Panc1 (cell line): ENCODE measurements at places on chromosomes 2 and 18. TPM values are rescaled to one million over a fixed set of nuclear protein-coding genes. Genes with fewer than 3 reads are reported as not detected.

ST6GAL2 gene
- total RNA-seq: not detected

- no peak for DNase-seq
These were observed 23.4 kb downstream of the SH2D6 start for GRCh38 chr2:85441864-85442263.

SCN3A gene
- total RNA-seq: not detected

NIF3L1 gene
- 37.4 TPM for total RNA-seq

GRCh38 chr2:200625282-200625681 is 39.5 kb downstream of the AOX1 start:
- no peak for DNase-seq

HTR2B gene
- total RNA-seq: not detected

GRCh38 chr18:25010623-25011374 is 341.2 kb downstream of the ZNF521 start:
- DNase-seq: no peak

DNA sequence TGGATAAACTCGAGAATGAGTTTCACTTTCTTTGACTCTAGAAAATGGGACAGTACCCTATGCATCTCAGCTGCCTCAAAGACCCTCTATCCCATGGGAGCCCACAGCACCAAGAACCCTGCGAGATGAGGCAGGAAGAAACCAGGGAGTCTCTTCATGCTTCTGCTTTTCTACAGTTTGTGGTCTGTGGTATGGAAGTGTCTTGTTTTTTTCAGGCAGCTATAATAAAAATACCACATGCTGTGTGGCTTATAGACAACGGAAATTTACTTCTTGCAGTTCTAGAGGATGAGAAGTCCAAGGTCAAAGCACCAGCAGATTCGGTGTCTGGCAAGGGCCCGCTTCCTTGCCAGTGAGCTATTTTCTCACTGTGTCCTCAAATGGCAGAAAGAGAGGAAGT is 257.9 kb downstream of the SUCLG1 start:
- DNase-seq: no peak

DNA sequence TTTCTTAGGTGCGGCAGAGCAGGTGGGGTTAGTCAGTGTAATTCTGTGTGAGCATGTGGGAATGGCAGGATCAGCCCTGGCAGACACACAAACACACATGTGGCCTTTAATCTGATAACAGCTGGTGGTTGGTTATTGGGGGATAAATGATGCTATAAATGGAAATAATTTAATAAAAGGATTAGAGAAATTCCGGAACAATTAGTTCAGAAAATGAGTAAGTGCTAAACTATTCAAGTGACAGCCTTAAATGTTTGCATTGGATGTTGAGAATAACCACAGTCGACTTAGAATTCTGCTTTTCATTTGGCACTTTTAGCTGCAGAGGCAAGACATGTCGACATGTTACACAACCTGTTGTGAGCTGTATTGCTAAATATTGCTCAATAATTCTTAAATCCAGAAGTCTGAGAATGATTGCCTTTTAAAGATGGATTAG is 7.2 kb downstream of the SMYD1 start:
- no peak for DNase-seq

- DNase-seq: no peak
These were observed 16.4 kb downstream of the CEP76 start for GRCh38 chr18:12686100-12686499.

SH3BP4 gene
- 133 TPM for total RNA-seq

DSG1 gene
- not detected for total RNA-seq

DNA sequence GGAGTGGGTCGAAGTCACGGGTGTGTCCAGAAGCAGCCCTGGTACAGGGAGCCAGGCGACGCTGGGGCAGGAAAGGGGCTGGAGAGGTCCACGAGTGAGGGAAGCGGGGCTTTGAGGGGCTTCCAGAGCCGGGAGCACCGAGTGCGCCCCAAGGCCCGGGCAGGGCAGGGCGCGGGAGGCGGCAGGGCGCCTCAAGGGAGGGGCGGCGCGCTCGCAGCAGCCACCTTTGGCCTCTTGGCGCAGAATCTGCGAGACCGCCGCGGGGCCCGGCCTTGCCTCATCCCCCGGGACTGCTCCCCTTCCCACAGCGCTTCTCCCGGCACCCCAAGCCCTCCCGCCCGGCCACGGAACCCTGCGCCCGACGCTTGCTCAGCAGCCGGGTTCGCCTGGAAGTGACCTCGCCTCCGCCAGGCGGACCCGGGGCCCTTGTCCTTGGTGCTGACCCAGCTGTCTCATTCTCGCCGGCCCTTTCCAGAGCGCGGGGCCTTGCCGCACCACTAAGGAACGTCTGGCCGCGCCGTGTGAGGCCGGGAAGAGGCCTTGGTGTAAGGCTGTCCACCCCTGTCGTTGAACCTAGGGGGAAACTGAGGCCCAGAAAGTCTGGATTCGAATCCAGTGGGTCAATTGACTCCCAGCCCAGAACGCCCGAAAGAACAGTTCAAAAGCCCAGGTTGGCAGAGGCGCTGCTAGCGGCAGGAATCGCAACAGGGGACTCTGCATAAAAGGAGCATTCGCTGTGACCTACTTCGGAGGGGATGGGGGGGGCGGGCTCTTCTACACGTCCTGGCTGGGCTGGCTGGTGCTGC is 584 bp upstream of the DNER start:
- DNase-seq: no peak

- DNase-seq: no peak
These were observed 44.3 kb upstream of the FBXO11 start for GRCh38 chr2:47950340-47951301.

C2orf72 gene
- total RNA-seq: 3.2 TPM

- DNase-seq: no peak
These were observed 839 bp upstream of the GPR148 start for GRCh38 chr2:130728007-130728454.

LYPD6 gene
- total RNA-seq: 0.31 TPM

- no peak for DNase-seq
These were observed 261.0 kb downstream of the ARHGAP15 start for GRCh38 chr2:143390171-143390570.

POU3F3 gene
- 0.36 TPM for total RNA-seq

ANKRD30B gene
- total RNA-seq: not detected

- no peak for DNase-seq
These were observed 97.7 kb downstream of the XRCC5 start for GRCh38 chr2:216206821-216207220.

- no peak for DNase-seq
These were observed 22.0 kb downstream of the MYL12B start for GRCh38 chr18:3283908-3284307.

RAB6C gene
- 0.13 TPM for total RNA-seq

DNA sequence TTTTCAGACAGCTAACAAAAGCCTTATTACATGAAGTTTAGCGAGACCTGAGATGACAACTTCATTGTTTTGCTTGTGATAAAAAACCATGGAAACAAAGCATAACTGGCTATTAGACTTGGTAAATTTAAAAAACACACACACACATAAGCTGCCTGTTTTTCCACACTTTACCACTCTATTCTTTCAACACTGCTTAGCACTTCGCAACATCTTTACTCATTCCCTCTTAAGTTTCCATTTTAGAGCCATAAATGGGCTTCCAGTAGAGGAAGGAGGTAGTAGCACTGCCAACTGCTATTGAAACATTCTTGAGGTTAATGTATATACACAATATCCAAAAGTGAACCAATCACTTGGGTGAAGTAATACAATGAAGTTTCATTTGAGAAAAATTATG is 54.1 kb downstream of the BAZ2B start:
- no peak for DNase-seq

GRCh38 chr2:50225021-50225928 is 806.7 kb downstream of the NRXN1 start:
- DNase-seq: no peak

- DNase-seq: no peak
These were observed 15.4 kb downstream of the CEP68 start for GRCh38 chr2:65071499-65072180.

DNA sequence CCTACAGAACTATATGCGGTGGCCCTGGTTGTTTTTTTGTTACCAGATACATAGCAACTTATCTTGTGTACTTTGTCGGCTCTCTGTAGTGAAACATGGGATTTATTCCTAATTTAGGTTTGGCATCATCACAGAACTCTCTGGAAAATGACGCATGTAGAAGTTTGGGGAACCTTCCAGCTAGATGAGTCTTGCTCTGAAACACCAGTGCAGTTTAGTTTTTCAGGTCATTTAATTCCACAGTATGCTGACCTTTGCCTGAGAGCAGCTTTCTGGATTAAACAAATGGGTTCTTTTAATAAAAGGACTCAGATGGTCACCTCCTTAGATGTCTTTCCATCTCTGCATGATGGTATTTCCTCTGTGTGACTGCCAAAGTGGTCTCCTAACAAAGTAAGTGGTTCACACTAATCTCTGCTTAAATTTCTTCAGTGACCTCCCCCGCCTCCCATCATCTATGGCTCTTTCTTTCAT is 39.9 kb downstream of the MYO3B start:
- DNase-seq: no peak

DNA sequence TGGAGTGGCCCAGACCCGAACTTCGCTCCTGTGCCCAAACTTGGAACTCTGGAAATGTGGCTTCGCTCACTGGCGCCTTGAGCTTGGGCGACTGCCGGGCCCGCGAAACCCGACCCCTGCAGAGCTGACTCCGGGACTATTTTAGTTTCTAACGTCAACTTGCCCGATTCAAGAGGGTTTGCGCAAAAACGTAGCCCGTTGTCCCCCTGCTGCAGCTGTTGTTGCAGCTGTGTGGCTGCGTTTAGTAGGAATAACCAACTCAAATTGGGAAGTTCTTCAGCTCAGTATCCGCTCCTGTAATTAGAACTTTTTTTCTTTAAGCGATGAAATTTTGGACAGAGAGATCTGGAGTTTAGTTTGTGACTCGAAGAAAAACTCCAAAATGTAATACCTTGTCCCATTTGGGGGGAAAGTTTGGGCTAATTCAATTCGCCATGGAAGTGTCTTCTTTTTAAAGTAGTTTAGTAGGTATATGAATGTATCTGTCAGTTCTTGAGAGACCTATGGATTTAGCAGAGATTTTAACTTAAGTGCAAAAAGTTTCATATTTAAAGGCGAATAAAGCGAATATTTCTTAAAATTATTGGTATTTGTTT is 559 bp downstream of the MYL12A start:
- DNase-seq: no peak

DNA sequence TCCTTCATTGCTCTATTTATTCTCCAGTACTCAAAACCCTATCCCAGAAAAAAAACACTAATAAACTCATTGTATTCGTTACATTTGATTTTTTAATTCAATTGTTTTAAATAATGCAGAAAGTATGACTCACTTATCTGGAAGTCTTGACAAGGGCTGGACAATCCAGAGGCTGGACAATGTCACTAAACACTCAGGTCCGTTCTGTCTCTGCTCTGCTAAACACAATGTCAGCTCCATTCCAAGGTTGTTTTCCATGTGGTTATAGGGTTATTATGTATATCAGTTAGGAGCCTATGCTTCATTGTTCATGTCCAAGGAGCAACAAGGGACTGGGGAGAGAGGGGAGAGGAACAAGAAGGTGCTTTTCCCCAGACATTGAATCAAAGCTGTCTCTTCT is 125.5 kb downstream of the IRS1 start:
- no peak for DNase-seq

FAM237A gene
- total RNA-seq: not detected

ANKRD62 gene
- not detected for total RNA-seq

DNA sequence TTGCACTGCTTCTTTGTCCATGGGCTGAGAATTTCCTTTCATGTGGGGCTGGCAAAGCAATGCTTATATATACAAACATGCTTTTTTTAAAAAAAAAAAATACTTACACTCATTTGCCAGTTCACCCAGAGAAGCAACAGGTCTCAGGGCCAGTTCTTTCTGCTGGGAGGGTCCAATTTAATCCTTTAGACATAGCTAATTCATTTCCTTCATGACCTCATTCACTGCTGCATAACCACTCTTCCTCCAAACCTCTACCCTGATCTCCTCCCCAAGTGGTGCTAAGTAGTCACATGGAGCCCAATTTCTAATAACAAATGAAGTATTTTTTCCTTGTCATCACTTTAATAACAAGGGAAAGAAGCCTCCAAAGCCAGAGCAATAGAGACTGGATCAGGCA is 17.1 kb upstream of the TMEM178A start:
- no peak for DNase-seq

DNA sequence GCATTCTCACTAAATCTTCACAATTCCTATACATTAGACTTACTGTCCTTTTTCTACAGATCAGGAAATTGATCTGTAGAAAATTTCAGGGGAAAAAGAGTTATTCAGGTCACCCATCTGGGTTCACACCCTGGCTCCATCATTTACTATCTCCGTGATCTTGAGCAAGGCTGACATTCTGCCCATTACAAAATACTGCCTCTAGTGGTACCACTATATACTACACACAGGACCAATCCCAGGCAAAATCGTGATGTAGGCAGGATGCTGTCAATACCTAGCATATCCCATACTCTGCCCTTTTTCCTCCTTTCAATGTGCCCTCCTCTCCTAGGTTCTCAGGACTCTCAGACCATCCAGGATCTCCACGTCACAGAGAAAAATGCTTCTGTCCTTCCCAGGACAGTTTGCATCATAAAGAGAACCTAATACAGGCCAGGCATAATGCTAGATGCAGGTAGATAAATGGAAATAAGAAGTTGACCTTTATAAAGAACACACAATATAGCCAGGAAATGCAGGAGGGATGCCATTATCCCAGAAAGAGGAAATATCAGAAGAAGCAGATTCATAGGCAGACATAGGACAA is 101.9 kb downstream of the CDH20 start:
- no peak for DNase-seq

GRCh38 chr2:196783431-196784094 is 15.9 kb downstream of the GTF3C3 start:
- no peak for DNase-seq

GRCh38 chr2:110874453-110875383 is 142.3 kb downstream of the ACOXL start:
- DNase-seq: no peak

ZAP70 gene
- 0.54 TPM for total RNA-seq

- DNase-seq: no peak
These were observed 142.0 kb downstream of the TSN start for GRCh38 chr2:121897335-121897970.

DNA sequence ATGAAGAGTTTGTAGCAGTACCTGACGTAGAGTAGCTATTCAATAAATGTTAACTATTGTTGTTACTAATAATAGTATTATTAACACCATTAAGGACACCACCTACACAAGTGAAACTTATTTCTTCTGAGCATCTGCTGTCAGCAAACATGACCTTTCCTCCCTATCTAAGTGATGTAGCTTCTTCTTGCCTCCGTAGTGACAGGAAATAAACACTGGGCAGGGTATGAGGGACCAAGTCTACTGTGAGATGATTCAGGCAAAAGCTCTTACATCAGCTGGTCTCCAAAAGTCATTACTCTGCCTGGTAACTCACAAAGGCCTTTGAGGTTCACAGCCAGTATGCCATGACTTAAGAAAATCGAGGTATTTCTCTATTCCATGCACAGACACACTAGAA is 750.5 kb downstream of the CPS1 start:
- no peak for DNase-seq

DNA sequence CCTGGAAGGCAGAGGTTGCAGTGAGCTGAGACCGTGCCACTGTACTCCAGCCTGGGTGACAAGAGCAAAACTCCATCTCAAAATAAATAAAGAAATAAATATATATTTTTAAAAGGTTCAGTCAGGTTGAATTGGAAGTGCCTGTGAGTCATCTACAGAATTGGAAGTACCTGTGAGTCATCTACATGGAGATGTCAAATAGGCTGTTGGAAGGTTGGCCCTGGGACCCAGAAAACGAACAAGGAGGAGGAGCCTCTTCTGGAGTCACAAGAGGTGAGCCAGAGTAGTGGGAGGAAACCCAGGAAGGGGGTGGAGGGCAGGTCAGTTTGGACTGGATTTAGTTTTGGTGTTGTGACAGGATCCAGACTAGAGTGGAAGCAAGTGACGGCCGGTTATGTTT is 15.2 kb upstream of the SCYGR1 start:
- DNase-seq: no peak

MTCL1 gene
- total RNA-seq: 50.1 TPM
